Esophagus squamous epithelium (tissue), 5 donors: ENCODE measurements at places on chromosomes 1 and 21.

DNA sequence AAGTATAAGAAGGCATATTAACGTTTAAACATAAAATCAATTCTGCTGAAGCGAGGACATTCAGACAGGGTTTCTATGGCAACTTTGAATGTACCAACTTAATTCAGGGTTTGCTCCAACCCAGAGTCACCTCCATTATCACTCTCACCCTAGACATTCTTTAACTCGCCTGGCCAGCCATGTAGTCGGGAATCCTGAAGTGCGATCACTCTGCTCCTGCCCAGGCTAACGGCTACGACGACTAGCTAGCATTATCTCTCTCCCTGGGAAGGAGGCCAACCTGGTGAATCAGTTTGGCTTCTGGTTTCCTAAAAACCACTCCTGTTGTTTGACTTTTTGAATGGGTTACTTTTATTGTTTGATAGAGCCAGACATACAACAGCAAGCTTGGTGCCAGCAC is 38.9 kb upstream of the ZBTB18 start:
- DNase-seq: no peak

GRCh38 chr21:15825700-15826099 is 95.9 kb downstream of the USP25 start:
- DNase-seq: no peak

- no peak for DNase-seq
Measured at GRCh38 chr1:185062710-185063370, 17.5 kb downstream of the RNF2 start.

GRCh38 chr1:199352351-199352750 is 675.2 kb upstream of the NR5A2 start:
- no peak for DNase-seq

- DNase-seq: no peak
Measured at GRCh38 chr21:45918835-45919447, 62.6 kb upstream of the COL6A1 start.

DNA sequence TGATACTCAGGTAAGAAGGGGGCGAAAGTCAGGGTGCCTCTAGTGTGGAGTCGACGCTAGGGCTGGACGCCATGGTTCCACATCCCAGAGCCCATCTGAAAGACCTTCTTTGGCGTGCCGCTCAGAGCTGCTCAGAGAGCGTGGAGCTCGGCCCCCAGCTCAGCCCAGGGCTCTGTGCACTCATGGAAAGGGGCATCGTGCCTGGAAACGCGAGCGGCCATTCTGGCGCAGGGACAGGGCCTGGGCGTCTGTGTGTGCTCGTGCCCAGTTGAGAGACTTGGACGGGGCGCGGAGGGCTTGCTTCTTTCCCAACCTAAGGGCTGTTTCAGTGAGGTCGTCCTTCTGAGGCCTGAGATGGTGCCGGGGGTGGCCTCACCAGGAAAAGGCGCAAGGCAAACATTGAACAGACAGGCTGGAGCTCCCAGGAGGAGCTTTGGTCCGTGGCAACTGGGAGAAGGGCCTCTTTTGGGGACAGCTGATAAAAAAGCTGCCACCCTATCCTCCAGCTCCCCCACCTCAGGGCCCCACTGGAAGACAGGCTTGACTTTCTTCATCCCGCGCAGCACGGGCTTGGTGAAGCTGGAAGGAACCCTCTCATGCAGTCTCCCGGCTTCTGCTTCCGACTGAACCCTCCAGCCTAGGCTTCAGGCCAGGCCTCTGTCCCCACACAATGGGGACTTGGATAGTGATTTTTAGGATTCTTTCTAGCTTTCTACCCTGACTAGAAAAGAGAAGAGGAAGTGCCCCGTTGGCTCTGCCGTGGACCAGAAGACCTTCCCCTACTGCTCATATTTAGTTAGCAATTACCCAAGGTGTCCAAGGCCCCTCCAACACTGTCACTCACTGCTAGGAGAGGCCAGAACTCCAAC is 77.1 kb downstream of the CD58 start:
- no peak for DNase-seq

DNA sequence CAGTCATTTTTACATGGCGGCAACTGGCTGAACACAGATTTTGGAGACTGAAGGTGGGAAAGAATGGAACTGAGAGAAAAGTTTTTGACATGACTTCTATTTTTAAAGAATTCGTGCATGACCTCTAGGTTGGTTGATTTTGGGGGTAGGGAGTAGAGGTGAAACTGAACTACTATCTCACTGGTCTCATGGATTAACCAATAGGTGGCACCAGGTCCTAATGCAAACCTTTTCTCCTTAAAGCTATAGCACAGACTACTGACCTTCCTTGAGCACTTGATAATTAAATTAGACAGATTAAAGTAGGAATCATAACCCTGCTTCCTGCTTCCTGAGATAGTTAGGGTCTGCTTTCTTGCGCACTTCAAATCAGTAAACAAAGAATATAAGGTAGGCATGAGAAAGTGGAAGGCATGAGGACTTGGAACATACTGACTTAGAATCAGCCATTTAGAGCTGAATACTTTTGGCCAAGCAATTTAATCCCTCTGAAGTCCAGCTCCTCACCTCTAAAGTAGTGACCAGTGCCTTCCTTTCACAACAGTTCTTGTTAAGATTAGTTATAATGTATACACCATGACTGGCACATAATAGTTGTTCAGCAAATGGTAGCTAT is 206.0 kb downstream of the CENPF start:
- DNase-seq: no peak

- DNase-seq: no peak
Measured at GRCh38 chr1:40699787-40700186, 8.3 kb downstream of the NFYC start.

DNA sequence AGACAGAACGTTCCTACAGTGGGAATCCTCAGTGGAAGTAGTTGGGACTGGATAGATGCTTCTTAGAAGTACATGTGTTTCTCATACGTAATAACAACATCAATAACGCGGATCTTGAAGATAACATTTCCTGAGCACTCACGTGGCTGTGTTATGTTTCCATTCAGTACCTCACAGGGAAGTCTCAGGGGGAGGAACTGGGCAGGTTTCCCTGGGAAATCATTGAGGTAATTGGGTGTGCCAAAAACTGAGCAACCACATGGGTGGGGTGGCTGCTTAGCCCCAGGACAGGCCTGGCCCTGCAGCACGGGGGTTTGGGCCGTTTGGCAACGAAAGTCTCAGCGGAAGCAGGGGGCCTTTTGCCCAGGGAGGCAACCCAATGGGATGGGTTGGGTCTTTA is 133.8 kb downstream of the ZSCAN20 start:
- no peak for DNase-seq

GRCh38 chr21:18985584-18985983 is 582.0 kb upstream of the TMPRSS15 start:
- no peak for DNase-seq

DNA sequence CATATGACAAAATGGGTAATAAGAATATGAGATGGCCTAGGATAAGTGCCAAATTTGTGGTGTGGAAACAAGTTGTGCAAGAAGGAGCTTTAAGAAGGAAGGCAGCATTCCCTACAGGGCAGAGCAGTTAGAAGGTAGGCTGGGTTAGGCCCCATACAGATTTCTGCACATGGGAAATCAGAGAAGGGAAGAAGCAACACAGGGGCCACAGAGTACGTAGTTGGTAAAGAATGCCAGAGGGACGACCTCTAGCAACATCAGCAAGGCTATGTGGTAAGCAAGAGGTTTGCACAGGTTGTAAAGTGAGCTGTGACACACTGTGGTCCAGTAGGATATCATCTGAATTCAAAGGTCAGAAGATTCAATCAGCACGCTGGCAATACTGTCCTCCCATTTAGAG is 765.6 kb upstream of the B3GALT2 start:
- no peak for DNase-seq

DNA sequence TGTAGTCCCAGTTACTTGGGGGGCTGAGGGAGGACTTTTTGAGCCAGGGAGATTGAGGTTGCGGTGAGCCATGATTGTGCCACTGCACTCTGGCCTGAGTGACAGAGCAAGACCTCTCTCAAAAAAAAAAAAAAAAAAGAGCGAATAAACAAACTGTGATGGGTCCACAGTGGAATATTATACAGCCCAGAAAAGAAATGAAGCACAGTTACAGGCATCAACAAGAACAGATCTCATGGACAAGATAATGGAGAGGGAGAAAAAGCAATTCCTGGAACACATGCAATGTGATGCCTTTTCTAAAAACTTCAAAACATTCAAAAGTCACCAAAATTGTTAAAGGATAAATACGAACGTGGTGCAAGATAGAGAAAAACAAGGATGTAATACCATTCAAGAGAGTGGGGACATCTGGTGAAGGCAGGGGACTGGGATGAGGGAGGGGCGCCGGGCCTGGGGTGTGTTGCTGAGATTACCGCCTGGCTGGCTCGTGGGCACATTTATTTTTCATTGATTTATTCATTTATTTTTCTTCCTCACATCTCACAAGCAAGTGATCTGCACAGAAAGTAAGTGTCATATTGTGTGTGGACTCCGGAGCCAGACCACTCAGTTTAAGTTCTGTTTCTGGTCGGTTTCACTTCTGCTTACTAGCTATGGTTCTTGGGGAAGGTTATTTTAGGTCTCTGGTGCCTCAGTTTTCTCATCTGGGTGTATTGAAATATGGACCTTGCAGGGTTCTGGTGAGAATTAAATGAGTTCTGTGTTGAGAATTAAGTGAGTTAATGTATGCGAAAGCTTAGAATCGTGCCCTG is 30.1 kb downstream of the ABCG1 start:
- DNase-seq: no peak

DNA sequence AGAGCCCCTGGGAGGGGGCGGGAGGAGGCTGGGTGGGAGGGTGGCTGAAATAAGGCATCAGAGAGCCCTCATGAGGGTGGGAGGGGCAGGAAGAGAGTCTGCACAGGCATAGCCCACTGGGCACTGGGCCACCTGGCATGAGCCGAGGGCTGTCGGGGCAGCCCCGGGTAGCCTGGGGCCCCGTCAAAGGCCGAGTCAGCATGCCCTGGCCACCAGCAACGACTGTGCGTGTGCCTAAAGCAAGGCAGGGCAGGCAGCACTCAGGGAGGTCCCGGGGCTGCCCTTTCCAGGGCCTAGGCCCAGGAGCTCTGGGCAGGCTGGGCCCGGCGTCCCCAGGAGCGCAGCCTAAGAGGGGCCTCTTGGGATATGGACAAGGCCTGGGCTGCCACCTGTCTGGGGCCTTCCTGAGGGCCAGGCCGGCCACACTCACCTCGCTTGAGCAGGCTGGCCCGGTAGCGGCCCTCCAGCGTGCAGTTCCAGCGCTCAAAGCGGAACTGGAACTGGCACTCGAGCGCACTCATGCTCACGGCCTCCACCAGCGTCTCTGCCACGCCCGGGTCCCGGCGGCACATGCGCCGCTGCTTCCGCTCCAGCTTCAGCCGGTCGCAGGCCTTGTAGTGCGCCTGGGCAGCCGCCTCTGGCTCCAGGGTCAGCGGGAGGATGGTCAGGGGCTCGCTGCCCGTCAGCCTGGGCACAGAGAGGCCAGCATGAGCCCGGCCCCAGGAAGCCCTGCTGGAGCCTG is 22.7 kb downstream of the WNT9A start:
- no peak for DNase-seq

GRCh38 chr1:172837816-172838679 is 179.1 kb downstream of the FASLG start:
- no peak for DNase-seq

GRCh38 chr1:201538612-201539551 is at the start of gene NAV1:
Gene NAV1 (plus strand): TSS chr1:201539127. CDS start chr1:201622885, 83,758 bp downstream.
- DNase-seq: no peak

DNA sequence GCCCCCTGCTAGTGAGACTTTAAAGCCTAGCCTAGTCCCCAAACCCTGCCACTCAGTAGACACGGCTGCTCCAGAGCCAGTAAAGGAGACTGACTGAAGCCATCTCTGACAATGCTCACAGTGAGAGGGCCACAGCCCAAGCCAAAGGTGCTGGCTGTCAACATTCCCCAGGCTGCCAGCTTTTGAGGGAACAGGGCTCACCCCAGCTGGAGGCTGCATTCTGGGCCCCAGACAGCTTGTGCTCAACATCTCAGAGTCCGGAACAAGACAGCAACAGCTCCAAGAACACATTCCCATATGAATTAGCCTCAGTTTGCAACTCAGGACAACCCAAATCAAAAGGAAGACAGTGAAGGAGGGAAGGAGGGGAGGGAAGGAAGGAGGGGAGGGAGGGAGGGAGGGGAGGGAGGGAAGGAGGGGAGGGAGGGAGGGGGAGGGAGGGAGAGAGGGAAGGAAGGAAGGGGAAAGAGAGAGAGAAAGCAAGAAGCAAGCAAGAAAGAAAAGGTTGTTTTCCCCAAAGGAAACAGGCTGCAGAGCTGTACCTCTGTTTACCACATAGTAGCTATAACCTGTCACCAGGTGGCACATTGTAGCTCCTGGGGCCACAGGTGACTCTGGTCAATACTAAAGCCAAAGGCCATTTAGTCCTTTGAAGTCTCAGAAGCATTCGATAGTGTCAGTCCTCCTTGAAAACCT is 5.4 kb downstream of the ARTN start:
- DNase-seq: no peak

DNA sequence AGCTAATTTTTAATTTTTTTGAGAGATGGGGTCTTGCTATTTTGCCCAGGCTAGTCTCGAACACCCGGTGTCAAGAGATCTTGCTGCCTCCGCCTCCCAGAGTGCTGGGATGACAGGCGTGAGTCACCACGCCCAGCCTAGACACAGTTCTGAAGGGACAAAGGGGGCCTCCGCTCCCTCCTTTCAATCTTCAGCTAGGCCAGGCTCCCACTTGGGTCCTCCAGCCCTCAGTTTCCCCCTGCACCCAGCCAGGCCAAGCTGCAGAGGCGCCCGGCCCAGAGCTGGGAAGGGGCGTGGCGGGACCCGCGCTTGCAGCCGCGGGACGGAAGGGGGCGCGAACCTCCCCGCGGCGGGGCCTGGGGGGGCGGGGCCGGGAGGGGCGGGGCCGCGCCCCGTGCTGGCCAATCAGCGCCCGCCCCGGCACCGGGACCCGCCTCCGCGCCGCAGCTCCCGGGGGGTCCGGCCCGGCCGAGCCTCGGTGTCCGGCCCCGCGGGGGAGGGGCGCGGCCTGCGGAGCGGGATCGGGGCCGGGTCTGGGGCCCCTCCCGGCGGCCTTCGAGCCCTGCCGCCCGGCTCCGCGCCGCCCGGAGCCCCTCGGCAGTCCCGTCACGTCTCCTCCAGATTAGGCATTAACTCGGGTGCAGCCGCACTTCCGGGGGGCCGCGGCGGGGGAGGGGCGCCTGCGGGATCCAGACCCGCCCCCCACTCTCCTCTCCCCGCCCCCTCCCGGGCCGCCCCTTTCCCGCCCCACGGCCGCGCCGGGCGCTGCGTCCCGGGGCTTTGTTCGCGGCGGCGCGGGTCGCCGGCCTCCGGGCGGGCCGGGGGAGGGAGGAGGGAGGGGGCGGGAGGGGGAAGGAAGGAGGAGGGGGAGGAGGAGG is 559 bp upstream of the AGRN start:
- DNase-seq: no peak

DNA sequence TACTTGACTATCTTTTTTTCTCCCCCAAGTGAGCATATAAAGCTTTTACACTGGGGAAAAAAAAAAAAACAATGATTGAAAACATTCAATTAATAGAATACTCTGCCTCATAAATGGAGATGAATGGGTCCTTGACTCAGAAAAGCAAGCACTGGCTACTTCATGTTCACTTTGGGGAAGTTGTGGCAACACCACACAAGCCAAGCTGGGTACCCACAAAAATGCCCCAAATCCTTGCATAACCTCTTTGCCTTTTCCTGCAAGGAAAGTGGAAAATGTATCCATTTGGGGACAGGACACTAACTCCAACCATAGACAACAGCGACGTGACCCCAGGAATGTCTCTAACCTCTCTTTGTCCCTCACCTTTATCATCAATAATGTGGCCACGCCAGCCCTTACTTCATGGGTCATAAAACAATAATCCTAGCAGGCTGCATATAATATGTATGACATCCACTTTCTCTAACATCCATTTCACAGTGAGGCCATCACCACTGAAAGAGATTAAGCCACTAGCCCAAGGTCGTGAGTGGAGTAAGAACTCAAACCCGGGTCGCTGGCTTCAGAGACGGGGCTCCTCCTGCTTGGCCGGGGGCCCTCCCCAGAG is 2.3 kb downstream of the ECE1 start:
- DNase-seq: no peak
